ENCODE measurements at places on chromosomes 11 and 22.

DNA sequence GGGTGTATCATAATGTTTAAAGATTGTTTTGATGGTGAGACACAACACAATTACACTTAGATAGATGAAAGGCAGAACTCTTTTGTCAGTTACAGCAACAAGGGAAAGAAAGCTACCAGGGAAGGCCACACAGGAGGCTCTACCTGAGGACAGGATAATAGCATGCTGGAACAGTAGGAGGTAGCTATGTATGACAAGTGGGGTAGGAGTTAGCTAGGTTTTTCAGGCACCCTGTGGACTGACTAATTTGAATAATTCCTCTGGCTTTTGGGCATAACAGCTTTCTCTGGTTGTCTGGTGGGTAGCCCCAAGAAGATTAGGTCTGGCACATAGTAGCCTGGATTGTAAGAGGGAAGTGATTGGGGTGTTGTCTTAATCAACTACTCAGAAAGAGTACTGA is 475.4 kb upstream of the CHORDC1 start:
- DNase-seq: no peak

GRCh38 chr11:82720267-82721065 is 13.2 kb downstream of the FAM181B start:
- no peak for DNase-seq

- DNase-seq: peak; percentile 83
Observed at GRCh38 chr11:65489035-65489705, 9.7 kb upstream of the MALAT1 start.

DNA sequence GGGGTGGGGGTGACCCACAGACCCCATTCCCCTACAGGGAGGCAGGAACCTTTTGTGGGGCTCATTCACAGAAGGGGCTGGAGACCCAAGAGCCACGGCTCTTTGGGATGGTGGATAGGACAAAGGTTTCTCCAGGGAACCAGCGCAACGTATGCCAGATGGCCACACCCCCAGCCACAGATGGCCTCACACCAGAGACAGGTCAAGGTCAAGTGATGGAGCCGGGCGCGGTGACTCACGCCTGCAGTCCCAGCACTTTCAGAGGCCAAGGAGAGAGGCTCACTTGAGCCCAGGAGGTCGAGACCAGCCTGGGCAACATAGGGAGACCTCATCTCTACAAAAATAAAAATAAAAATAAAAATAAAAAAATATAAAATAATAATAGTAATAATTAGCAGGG is 17.1 kb upstream of the BRSK2 start:
- no peak for DNase-seq

GRCh38 chr11:103585911-103586310 is 450.5 kb upstream of the DDI1 start:
- DNase-seq: no peak

GRCh38 chr11:18468961-18469360 is 13.3 kb downstream of the LDHAL6A start:
- DNase-seq: no peak

DNA sequence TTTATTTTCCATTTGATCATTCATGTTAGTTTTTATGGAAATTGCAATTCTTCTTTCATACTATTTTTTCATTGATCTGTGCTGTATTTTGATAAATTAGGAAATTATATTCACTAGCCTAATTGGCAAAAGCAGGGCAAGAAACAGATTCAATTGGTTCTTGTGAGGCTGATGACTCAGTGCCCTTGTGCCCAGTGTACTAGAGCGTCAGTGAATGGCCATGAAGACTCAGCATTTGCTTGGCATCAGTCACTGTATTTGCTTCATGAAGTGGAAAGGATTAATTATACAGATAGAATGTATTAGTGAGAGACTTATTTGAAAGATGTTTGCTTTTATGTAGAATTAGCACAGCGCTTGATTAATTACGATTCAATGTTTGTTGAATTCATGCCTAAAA is 31.8 kb downstream of the MRGPRX1 start:
- no peak for DNase-seq

DNA sequence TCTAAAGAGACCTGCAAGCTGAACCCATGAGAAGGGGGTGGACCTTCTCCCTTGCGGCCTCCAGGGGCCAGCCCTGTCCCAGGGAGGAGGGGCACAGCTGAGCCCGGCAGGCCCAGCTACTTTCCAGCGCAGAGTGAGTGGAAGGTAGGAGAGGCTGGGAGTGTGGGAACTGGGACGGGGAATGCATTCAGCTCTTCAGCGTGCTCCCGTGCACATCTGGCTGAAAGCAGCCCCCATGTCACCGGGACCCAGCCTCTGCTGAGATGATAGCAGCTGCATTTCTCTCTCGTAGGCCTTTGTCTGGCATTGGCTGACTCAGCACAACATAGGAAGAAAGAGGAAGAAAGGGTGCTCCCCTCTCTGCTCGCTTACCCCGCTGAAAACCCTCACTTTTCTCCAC is 951.5 kb downstream of the TBC1D22A start:
- DNase-seq: no peak

- DNase-seq: no peak
Observed at GRCh38 chr11:76510060-76511047, 65.5 kb downstream of the EMSY start.

- DNase-seq: no peak
Observed at GRCh38 chr11:67027943-67028542, 5.1 kb downstream of the SYT12 start.

DNA sequence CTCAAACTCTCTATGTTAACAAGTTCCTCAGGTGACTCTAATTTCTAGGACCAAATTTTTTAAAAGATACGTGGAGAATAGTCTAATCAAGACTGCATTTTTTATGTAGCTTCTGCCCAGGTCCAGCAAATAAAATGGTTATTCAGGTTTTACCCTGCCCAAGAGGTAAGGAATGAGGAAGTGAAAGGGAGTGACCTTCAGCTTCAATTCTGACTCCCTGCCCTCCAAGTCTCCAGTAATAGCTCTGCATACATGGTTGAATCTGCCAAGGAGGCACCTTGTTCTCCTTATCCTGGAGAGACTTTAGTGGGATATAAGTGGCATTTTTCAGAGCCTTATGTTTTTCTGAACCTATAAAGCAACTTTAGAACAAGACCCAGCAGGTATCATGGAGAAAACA is 15.5 kb downstream of the MUC15 start:
- DNase-seq: no peak

DNA sequence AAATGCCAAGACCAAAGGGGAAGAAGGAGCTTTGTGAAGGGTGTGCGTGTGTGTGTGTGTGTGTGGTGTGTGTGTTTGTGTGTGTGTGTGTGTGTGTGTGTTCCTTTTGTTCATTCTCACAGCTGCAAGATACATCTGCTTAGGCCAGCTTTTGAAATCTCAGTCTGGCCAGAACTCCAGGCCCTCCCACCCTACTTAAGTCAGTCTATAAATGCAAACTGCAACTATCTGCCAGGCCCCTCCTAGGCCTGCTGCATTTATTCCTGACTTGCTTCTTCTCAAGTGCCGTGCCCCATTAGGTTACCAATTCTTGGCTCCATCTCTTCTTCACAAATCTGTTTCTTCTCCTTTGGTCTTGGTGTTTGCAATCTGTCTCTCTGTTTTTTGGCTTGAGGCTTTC is 21.6 kb upstream of the RIC3 start:
- DNase-seq: no peak

- DNase-seq: no peak
Observed at GRCh38 chr11:112817376-112817775, 143.8 kb upstream of the NCAM1 start.

- DNase-seq: no peak
Observed at GRCh38 chr11:119784421-119784820, 55.4 kb upstream of the NECTIN1 start.

DNA sequence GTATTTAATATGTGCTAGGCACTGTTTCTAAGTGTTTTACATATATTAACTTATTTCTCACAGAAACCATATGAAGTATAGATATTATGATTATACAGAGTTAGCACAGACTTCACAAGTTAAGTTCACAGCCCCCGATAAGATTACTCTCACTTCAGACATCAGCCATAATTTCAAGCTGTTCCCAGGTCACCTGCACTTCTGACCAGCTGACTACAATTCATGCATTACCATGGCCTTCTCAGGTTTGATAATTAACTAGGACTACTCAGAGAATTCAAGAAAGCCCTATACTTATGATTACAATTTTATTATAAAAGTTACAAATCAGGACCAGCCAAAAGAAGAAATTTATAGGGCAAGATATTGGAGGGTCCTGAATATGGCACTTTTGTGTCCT is 68.2 kb upstream of the RRM1 start:
- no peak for DNase-seq

- DNase-seq: peak; percentile 48
Observed at GRCh38 chr22:40709752-40710413, 30.6 kb downstream of the MCHR1 start.

DNA sequence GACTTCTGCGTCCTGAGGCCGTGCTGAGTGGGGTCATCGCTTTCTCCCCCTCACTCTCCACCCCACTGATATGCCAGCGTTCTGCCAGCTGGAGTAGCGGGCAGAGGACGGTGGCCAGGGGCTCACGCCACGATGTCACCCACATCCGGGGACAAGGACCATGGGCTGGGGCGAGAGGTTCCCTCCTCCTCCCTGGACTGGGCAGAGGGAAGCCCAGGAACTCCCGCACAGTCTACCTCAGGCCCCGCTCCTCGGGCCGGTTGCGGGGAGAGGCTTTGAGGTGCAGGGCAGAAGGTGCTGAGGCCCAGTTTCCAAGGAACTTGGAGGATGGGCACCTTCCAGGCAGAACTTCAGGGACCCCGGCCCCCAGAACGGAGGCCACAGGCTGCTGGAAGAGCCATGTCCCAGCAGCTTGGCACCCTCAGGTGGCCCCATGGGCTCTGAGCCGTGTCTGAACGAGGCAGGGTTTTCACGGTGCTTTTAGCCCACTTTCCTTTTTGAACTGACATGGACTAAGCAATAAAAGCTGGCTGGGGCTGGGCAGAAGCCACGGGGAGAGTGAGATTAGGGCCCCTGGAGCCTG is 25.4 kb downstream of the ADAMTS15 start:
- no peak for DNase-seq

DNA sequence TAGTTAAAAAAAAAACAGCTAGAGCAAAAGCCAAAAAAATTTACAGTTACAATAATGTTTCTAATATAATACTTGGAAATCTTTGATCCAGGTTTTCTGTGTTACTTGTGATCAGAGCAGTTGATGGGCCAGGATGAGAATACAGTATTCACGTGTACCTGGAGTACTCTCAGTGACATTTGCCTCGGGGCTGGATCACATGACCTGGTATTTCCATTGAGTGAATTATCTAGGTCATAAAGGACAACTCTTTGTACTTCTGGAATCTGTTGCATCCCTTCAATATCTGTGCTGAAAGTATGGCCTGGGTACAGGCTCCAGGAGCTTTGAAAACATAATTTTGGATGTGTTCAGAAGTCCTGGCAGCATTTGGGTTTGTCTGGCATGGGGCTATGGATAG is 93.5 kb downstream of the GRAMD1B start:
- no peak for DNase-seq

Data from left hindlimb (tissue), 1 donor.